Amniotic stem cell (primary cell): ENCODE measurements at places on chromosomes 13 and 19.

GRCh38 chr19:41997121-41997850, 3.3 kb upstream of the ATP1A3 start:
- DNase-seq: no peak

- no peak for DNase-seq
Measured at GRCh38 chr19:2013683-2013961, 1.9 kb downstream of the BTBD2 start.

GRCh38 chr13:59963383-59963782, 200.3 kb downstream of the DIAPH3 start:
- DNase-seq: no peak

- peak; percentile 62 for DNase-seq
Measured at GRCh38 chr13:39612023-39612637, 9.1 kb upstream of the LHFPL6 start.

- no peak for DNase-seq
Measured at GRCh38 chr13:37385248-37385647, 213.3 kb downstream of the POSTN start.

DNA sequence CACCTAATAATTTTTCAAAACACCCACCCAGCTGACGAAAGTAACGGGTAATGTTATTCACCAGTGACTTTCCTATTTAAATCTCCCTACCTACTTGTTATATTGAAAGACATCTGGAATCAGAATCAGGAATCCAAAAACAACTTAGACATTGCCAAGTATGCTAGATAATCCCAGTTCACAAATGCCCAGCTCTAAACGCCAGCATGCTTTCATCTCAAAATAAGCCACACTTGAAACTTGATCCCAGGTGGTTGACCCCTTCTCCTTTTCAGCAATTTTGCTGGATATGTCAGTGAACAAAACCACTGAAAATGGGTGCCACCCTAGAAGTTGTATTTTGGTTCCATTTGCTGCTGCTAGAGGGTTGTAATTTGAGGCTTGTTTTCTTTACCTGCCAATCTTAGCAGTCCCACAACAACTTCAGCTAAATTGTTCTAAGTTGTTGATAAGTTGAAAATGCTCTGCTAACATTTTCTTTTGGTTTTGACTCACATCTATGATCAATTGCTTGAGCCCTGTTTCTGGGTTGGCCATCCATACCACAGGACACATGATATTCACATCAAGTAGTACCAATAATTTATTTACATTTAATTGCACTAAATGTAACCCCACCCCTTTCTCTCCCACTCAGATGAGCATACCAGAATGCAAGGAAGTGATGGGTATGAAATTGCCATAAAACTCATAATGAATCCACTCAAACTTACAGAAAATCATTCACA, 66.4 kb downstream of the DCT start:
- no peak for DNase-seq

- no peak for DNase-seq
Measured at GRCh38 chr19:12163826-12164225, 930 bp downstream of the ZNF136 start.
